ENCODE measurements at places on chromosomes 11 and 22.

DNA sequence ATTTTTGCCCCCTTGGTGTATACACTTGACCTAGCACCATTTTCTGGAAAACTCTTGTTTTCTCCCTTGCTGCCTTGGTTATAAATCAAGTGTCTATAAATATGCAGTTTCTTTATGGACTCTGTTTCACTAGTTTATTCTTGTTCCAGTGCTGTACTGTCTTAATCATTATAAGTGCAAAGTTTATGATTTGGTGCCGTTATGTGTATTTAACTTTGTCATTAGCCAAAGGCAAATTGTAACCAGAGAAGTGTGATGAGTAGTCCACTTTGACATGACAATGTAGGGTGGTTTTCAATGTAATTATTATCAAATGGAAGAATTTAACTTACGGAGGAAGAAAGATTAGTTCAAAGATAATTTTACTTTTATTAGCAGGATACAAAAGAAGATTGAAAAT is 40.3 kb downstream of the SPECC1L start:
- no peaks in the 10 kb centered on the region for H3K4me1 ChIP-seq
- no peaks in the 10 kb centered on the region for H3K36me3 ChIP-seq
- no peak overlapping the region for H3K27ac ChIP-seq
- H3K27me3 ChIP-seq = no peaks in the 10 kb centered on the region
- H3K4me3 ChIP-seq = no peak overlapping the region

DNA sequence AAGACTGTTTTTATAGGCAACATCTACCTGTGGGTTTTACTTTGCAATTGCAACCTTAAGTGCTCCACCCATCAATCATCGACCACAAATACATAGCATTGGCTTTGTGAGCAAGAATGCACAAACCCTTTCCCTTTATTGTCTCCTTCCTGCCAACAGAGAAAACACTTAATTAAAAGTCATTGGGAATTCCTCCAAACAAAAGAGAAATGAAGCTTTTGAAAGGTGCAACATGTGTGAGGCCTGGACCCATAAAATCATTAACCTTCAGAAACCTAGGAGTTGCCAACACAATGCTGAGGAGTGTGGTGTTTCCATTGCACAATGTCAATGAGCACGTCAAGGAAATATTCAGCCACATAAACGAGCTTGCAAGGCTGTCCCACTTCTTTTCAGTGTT is 223.2 kb downstream of the BLID start:
- no peak for DNase-seq
- H3K27ac ChIP-seq = no peak overlapping the region
- H3K27me3 ChIP-seq = no peaks in the 10 kb centered on the region
- no peak overlapping the region for H3K4me3 ChIP-seq
- no peaks in the 10 kb centered on the region for H3K4me1 ChIP-seq

GRCh38 chr22:40366068-40366467 is 4.3 kb upstream of the SGSM3 start:
- H3K27me3 ChIP-seq = no peaks in the 10 kb centered on the region
- peaks cover 5% of the 10 kb centered on the region for H3K36me3 ChIP-seq
- no peaks in the 10 kb centered on the region for H3K4me1 ChIP-seq
- H3K4me3 ChIP-seq = no peak overlapping the region

DNA sequence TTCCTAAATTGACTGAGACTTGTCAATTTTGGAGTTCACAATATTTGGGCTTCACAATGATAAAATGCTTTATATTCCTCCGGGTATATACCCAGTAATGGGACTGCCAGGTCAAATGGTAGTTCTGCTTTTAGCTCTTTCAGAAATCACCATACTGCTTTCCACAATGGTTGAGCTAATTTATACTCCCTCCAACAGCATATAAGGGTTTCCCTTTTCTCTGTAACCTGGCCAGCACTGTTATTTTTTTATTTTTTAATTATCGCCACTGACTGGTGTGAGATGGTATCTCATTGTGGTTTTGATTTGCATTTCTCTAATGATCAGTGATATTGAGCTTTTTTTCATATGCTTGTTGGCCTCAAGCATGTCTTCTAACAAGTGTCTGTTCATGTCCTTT is 21.8 kb downstream of the NARS2 start:
- H3K4me1 ChIP-seq = no peaks in the 10 kb centered on the region
- H3K4me3 ChIP-seq = no peak overlapping the region
- no peaks in the 10 kb centered on the region for H3K27me3 ChIP-seq
- no peak overlapping the region for H3K27ac ChIP-seq
- H3K36me3 ChIP-seq = no peaks in the 10 kb centered on the region
- DNase-seq = no peak
